ENCODE measurements at places on chromosomes 7 and 10. TPM values are rescaled to one million over a fixed set of nuclear protein-coding genes. Genes with fewer than 3 reads are reported as not detected.

GDF10 gene
- 0.58 TPM for total RNA-seq

GRCh38 chr7:157513162-157513621 lies 176.4 kb downstream of the DNAJB6 start:
- peak; percentile 15 for DNase-seq

STEAP1B gene
- 1.2 TPM for total RNA-seq

DNA sequence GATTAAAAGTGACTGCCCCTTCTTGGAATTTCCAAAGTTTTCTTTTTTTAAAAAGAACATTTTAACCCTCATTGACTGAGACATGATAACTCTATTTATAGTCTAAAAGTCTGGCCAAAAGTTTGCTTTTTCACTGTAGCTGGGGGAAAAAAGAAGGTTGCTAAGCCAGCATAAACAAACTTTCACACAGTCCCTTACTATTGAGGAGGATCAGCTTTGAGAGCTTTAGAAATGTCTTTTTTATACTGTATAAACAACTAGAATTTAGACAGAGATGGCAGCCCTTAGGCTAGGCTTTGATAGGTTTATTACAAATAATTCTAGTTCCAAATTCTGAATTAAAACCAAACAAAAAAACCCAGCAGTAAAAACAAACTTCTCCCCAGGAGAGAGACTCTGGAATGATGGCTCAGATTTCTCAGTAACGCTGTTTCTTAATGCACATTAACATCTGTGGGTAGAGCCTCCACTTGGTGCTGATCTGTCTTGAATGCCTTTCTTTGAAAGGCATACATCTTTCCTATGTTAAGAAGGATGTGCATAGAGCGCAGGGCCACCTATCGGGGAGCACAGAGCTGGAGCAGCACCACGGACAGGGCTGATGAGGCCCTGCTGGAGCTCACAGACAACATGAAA lies 100.9 kb upstream of the PDLIM1 start:
- DNase-seq, result no peak

- no peak for DNase-seq
Observed at GRCh38 chr7:93461350-93461749, 113.2 kb downstream of the CALCR start.

GRCh38 chr7:28470344-28470743 lies 58.0 kb downstream of the CREB5 start:
- no peak for DNase-seq

DNA sequence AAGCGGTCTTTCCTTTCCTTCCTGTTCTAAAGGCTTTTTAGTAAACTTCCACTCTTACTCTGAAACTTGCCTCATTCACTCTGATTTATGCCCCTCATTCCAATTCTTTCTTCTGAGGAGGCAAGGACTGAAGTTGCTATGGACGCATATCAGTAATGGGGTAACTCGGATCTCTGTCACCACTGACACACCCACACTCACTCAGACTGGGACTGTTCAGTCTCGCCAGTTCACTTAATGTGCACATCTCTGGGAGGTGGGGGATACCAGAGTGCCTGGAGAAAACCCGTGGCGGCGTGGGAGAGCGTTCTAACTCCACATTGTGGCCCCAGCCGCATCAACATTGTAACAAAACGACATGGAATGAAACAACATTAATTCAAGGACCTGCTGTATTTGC lies 1139.3 kb upstream of the CELF2 start:
- DNase-seq, result no peak

- no peak for DNase-seq
Observed at GRCh38 chr10:13053794-13054462, 46.0 kb upstream of the OPTN start.

WNT16 gene
- total RNA-seq, result not detected

ELFN1 gene
- 0.69 TPM for total RNA-seq

AKR1D1 gene
- total RNA-seq, result not detected

DNA sequence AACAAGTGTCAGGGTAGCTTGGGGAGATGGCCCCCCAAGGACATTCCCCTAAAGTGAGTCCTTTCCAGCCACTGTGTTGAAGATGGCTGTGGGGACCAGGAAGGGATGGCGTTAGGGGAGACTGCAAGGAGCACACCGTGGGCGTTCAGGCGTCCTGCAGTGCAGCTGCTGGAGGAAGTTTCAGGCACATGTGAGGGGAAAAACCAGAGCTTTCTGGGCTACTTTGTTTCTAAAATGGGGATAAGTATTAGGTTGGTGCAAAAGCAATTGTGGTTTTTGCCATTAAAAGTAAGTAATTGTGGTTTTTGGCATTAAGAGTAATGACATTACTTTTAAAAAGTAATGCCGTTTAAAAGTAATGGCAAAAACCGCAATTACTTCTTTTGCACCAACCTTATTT lies 14.3 kb downstream of the PRF1 start:
- no peak for DNase-seq

SAMD9 gene
- total RNA-seq, result 2.3 TPM

FAM24B gene
- not detected for total RNA-seq

GRCh38 chr10:70812814-70813213 lies 2.9 kb upstream of the SGPL1 start:
- DNase-seq, result no peak

SEMA3E gene
- total RNA-seq, result 0.27 TPM

DNA sequence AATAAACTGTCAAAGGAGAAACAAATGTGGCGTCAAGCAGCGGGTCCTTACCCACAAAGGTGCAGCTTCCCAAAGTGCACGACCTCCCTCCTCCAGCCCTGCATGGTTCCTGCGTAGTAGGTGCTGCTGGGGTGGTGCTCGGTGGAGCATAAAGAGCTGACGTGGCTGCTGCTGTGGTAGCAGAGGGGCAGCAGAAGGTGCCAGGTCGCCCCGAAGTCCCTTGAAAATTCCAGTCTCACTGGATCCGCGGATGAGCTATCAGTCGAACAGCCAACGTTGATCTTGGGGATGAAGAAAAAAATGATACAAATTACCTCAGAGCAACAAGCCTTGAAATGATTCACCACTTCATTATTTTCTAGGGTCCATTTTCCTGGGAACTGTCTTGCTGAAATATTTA lies 105.0 kb upstream of the SLC26A5 start:
- no peak for DNase-seq

DNA sequence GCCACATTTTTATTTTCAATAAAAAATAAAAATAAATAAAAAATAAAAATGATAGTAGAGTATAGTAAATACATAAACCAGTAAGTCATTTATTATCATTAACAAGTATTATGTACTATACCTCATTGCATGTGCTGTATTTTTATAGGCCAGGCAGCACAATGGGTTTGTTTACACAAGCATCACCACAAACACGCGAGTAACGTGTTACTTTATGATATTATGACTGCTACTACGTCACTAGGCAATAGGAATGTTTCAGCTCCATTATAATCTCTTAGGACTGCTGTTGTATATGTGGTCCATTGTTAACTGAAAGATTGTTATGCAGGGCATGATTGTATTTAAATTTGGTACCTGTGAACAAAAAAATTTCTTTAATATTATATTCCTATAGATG lies 20.8 kb upstream of the SDHAF3 start:
- DNase-seq, result no peak

CHCHD2 gene
- total RNA-seq, result 475 TPM

DNA sequence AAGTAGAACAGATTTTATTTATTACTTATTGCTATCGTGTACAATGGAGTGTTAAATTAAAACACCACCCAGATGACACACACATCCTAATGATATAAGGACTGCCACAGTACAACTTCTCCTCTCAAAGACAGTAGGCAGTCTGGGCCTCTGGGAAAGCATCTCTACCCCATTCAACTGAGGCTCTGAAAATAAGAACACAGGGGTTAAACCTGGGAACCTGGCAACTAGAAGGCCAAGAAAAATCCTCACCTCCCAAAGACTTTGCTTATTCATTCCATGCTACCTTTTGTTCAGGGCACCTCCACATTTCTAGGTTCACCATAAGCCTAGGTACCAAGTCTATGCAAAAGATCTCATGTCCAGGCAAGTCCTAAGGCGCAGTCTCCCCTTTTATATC lies 125.4 kb upstream of the FEZF1 start:
- DNase-seq, result no peak

- no peak for DNase-seq
Observed at GRCh38 chr10:53955091-53955490, 845.9 kb downstream of the PCDH15 start.

RBM20 gene
- 14.2 TPM for total RNA-seq

CDC14C gene
- not detected for total RNA-seq

- DNase-seq, result no peak
Observed at GRCh38 chr7:15780271-15780670, 93.8 kb upstream of the MEOX2 start.

- no peak for DNase-seq
Observed at GRCh38 chr7:113232885-113233284, 114.5 kb upstream of the SMIM30 start.

PON3 gene
- 0.47 TPM for total RNA-seq
